ENCODE measurements at places on chromosomes 6 and 20.

DNA sequence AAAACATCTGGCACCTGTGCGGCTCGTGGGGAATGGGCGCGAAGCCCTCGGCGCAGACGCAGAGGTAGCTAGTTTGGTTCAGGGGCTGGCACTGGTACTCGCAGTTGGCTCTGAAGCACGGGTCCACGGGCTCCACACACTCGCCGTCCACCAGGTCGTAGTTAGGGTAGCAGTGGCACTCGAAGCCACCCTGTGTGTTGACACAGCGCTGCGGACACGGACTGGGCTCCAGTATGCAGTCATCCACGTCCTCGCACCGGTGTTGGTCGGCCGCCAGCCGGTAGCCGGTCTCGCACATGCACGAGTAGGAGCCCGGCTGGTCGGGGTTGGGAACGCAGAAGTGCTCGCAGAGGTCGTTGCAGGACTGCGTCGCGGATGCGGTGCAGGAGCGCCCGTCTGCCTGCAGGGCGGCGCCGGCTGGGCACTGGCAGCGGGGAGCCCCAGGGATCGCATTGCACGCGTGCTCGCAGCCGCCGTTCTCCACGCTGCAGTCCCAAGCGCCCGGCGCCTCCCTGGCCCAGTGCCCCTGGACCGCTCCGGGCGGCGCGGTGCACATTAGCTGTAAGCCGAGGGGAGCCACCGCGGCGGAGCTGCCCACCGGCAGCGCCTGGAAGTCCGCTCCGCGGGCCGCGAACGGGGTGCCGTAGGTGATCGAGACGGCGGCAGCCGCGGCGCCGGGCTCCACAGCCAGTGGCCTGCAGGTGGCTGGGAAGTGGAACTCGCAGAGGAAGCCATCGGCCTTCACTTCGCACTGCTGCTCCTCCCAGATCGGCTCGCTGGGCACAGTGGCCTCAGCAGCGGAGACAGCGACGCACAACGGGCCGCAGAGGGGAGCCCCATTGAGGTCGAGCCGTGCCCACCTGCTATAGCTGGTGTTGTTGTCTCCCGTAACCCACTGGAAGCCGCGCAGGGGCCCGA lies 930 bp downstream of the THBD start:
- no peak for DNase-seq

- DNase-seq: no peak
Observed at GRCh38 chr6:3310703-3311102, 52.0 kb downstream of the PSMG4 start.

- DNase-seq: no peak
Observed at GRCh38 chr20:24936526-24937407, 12.3 kb upstream of the CST7 start.

GRCh38 chr20:33233129-33233774 lies 2.5 kb upstream of the BPIFA1 start:
- DNase-seq: no peak
